Effector CD4-positive, alpha-beta T cell (primary cell): ENCODE measurements at places on chromosomes 2 and 18.

GRCh38 chr2:163182764-163183354, 344.3 kb upstream of the KCNH7 start:
- no peak for DNase-seq

GRCh38 chr18:11989966-11990380, 8.7 kb downstream of the IMPA2 start:
- no peak for DNase-seq

DNA sequence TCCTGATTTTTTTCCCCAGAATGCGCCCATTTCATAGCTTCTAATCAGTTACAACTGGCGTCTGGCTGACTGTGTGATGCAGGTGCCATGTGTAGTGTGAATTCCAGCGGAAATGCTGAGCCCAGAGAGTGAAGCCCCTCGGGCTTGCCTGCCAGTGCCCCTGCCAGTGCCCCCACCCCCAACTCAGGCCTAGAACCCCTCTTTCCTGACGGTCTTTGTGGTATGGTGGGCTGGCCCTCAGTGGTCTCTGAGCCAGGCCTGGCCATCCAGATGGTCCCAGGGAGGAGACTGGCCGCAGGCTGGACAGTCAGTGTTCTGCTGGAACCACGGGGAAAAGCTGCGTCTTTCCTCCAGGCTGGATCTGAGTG, 3.1 kb downstream of the RAMP1 start:
- DNase-seq = no peak

GRCh38 chr2:148527488-148528340, 116.8 kb upstream of the EPC2 start:
- no peak for DNase-seq

DNA sequence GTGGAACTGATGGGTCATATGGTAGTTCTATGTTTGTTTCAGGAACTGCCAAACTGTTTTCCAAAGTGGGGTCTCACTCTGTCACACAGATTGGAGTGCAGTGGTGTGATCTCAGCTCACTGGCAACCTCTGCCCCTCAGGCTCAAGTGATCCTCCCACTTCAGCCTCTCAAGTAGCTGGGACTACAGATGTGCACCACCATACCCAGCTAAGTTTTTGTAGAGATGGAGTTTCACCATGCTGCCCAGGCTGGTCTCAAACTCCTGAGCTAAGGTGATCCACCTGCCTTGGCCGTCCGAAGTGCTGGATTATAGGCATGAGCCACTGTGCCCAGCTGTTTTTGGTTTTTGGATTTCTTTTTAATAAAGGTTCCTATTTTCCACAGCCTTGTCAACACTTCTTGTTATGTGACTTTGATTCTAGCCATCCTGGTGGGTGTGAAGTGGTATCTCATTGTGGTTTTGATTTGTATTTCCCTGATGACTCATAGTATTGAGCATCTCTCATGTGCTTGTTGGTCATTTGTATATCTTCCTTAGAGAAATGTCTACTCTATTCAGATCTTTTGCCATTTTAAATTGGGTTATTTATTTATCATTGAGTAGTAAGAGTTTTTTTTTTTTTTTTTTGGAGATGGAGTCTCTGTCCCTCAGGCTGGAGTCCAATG, 22.8 kb downstream of the NPC1 start:
- DNase-seq = no peak

DNA sequence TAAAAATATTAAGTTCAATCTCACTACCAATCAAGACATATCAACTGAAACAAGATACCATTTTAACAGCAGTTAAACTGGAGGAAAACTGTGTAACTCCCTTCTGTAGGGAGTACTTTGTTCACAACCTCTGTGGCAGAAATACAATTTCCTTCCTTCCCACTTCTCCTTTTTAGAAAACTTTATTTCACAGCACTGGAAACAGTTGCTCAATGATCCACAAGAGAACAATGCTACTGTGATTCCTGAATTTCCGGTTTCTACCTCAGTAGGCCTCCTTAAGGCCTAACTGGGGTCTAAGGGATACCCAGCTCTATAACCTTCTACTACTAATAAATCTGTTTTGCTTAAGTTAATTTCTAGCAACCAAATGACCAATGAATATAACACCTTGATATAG, 14.1 kb downstream of the TLK1 start:
- no peak for DNase-seq

DNA sequence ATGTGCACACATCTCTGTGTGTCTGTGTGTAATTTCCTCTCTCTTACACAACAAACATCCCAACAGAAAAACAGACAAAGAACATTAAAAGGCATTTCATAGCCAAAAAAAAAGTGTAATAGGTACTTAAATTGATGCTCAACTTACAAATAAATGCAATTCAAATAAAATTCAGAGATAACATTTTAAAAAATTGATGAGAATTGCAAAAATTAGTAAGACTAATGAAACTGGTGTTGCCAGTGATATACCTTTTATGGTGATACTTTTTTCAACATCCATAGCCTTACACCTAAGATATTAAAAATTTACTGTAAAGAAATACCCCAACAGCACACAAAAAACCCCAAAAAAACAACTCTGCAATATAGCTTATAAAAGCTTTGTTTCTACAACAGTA, 76.0 kb downstream of the SS18 start:
- DNase-seq = no peak

GRCh38 chr18:24326211-24326610, 71.4 kb downstream of the OSBPL1A start:
- no peak for DNase-seq
